ENCODE measurements at places on chromosomes 11 and 22.

GRCh38 chr22:25365491-25366261 is 146.2 kb downstream of the CRYBB2 start:
- no peak for DNase-seq

GRCh38 chr11:111520560-111520959 is 6.0 kb downstream of the HOATZ start:
- DNase-seq = no peak

- no peak for DNase-seq
Observed at GRCh38 chr22:21755851-21756284, 20.3 kb upstream of the YPEL1 start.

DNA sequence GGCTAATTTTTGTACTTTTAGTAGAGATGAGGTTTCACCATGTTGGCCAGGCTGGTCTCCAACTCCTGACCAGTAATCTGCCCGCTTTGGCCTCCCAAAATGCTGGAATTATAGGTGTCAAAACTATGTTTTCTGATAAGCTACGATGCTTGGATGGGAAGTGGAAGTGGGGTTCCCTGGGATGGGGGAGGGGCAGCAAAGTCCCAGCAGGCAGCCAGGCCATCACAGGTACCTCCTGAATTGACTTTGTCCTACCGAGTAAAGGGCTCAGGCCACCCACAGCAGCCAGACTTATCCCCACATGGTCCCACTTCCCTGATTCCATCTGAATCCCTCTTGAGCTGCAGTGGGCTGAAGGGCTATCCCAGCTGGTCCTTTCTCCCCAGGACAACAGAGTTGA is 6.9 kb downstream of the FTH1 start:
- DNase-seq = no peak

DNA sequence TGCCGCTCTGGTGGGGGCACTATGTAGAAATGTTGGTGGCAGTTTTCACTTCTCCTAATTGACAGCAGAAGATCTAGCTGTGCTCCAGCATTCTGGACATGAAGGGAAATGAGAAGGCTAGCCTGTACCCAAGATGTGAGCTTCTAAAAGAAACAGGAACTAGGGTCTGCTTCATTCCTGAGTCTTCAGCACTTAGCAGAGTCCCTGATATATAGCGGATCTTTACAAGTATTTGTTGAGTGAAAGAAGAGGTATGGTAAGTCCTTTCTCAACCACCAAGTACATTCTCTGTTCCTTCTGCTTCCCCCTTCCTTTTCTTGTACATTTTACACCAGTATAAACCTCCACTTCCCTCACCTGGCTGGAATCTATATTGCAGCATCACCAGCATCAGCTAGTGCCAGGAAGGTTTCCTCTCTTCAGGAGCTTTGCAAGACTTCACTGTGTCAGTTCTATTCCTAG is 408.3 kb upstream of the CADM1 start:
- DNase-seq = no peak

All from naive thymus-derived CD4-positive, alpha-beta T cell (primary cell).